ENCODE measurements at places on chromosomes 7 and 10.

DNA sequence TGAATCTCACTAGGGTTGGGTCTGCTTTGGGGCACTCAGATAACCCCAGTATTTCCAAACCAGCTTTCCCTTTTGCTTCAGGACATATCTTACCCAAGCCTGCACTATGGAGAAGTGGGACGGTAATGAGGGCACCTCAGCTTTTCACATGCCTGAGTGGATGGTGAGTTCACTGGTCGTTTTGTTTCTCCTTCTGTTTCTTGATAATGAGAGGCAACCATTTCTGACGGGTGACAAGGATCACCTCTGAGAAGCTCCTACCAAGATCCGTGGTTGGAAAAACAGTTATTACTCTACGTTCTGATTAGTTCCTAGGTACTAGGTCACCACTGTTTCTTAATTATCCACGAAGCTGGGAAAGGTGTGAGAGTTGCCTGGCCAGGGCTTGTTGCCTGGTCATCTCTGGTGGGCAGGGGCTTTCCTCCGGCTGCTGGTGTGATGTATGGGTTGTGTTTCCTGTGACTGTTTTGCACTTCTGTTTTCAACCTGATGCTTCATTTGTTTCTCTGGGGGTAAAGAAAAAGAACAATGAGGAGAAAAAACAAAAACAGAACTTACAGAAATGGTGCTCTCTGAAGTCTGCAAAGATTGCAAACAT is 65.7 kb upstream of the STRIP2 start:
- no peak for DNase-seq

DNA sequence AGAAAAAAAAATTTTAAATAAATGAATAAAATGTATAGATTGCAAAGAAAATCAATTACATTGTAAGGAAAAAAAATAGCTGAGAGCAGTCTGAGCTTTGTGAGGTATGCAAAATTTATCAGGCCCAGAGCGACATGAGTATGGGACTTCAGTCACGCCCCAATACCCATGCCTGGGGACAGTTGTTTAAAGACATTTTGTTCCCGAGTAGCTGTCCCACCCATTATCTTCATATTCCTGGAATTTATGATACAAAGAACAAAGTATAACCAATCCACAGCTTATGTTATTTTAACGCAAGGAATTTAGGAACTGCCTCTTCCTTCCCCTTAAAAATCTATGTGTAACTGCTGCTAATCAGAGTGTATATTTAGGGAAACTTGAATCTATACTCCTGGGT is 1.6 kb upstream of the PON2 start:
- DNase-seq: no peak

DNA sequence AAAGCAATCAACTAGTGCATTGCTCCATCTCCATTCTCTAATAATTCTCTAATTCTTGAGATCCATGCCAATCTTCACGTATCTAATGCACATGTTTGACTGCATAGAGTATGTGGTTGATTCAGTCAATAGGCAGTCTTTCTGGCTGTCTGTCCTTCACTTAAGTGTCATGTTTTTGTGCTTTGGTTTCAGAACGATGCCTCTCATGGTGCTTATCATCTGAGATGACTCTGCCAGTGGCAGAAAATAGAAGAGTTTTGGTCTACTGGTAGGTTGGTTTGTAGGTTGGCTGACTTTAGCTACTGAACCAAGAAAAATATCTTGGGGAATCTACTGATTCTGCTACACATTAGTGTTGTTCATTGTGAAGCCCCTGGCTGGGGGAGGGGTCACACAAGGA is 364.2 kb downstream of the SFMBT2 start:
- DNase-seq: no peak

DNA sequence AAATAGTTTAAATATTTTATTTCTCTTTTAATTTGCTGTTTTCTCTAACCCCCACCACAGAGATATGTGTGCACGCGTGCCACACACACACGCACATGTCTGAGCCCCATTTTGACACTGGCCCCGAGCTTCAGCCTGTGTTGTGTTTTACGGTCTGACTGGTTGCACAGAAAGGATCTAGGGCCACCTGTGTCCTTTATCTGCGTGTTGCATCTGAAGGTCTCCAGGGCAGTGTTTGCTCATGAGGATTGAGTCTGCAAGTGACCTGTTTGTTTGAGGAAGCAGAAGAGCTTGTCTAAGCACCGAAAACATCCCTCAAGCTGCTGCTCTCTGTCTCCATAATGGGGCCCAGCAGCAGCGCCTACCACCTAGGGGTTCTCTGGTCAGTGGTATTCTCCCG is 266.4 kb upstream of the LYZL1 start:
- no peak for DNase-seq

GRCh38 chr10:34049469-34049868 is 715.0 kb upstream of the NRP1 start:
- DNase-seq: no peak

- DNase-seq: no peak
These were observed 49.1 kb downstream of the APBB1IP start for GRCh38 chr10:26486990-26487850.

DNA sequence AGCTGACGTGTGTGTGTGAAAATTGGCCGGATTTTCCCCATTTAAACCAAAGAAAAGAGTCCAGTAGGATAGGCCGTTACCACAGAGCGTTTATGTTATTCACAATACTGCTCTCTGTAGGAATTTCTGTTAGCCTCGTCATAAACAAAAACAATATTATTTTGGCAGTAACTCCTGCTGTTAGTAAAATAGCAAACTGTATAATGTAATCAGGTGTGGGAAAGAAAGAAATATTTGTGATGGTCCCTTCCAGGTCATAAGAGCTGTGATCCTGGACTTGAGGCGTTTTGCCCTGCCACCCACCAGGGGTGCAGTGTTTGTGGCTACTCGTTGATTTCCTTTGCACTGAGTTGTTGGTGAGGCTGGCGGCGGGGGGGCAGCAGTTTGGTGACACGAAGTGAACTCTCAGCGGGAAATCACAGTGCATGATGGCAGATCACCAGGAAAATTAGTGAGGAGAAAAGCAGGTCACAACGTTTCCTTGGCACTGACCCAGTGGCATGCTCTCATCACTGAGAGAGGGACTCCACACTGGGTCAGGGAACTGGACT is 2.8 kb downstream of the EEPD1 start:
- DNase-seq: no peak

- DNase-seq: no peak
These were observed 86.6 kb downstream of the CALN1 start for GRCh38 chr7:72325561-72325960.

- no peak for DNase-seq
These were observed 54.1 kb downstream of the KCNMA1 start for GRCh38 chr10:77583527-77583926.

DNA sequence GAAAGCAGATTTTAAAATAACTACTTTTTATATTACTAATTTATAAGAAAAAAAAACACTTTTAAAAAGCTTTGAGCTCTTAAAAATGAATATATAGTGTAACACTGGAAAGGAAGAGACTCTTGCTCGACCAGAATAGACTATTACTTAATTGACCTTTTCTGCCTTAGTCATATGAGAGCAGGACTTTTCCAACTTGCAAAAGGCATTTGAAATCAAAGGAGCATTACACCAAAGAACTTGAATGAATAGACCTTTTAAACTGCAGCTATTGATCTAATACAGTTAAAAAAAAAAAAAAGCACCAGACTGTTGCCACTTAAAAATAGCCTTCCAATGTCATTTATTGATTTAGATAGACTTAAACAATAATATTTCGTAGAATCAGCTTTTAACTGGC is 17.2 kb upstream of the SEMA3D start:
- DNase-seq: no peak

DNA sequence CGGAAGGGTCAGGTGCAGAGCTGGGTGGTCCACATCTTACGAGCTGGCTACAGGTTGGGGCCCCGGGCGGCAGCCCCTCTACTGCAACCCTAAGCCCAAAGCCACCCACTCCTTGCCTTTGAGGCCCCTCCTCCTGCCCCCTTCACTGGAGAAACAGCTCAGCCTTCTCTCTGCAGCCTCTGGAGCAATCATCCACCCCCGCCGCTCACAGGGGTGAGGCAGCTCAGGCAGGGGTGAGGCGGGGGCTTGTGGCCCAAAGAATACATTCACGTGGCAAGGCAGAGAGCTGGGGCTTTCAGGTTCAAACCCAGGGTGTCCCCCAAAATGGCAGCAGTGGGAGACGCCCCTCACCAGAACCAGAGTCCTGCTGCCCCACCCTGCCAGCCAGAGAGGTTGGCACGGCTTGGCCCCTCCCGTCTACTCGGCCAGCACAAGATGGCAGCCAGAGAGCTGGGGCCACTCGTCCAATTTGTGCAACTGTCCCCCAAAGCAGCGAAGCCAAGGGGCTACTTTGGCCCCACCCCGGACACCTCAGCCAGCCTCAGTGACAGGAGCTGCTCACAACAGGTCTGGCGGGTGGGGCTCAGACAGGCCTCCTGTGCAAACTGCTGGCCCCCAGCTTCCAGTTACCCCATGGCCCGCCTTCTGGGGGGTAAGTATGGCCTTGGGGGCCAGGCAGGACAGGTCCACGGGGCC is 7.2 kb downstream of the GNB2 start:
- DNase-seq: no peak

- no peak for DNase-seq
These were observed 61.5 kb downstream of the HYCC1 start for GRCh38 chr7:22952306-22953015.

DNA sequence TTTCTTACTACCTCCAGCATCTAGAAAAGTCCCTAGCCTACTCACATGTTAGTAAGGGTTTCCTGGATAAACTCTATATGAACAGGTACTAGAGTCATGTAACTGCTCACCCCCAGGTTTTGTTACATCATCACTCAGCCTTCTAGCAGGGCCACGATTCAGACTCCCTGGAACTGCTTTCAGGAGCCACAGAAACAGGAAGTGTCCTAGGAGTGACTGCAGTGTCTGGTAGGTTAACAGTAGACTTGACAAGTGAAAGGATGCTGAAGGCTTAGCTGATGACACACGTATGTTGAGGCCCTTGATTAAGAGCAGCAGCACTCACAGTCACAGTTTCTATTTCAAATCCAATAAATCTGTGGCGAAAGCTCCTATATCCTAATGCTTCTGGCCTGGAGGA is 101.2 kb downstream of the DNMBP start:
- no peak for DNase-seq

GRCh38 chr7:15234431-15234830 is 327.4 kb downstream of the AGMO start:
- DNase-seq: no peak

DNA sequence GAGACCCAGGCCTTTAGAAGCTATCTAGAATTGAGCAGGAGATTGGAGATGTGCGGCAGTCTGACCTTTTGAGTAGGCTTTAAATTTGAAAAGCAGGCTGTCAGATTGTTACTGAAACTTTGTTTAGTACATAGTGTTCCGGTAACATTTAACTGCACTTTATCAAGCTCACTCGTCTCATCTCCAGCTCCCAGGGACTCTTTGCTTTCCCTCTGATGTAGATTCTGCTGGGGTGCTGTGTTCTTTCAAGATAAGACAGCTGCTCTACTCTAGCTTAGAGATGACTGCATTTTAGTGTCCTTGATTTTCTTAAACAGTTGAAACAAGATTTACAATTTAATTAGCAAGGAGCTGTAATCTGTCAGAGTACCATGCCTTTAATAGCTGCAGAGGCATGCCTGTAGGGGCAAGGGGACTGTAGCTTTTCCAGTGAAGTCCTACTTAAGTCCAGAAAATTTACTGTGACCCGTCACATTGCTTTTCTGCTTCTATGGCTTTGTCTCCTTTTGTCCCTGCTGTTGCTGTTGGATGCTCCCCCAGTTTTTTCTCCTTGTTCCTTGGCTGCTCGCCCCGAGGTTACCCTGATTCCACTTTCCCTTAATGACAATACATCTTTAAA is 56.4 kb upstream of the MTPN start:
- DNase-seq: no peak

- no peak for DNase-seq
These were observed 209.4 kb upstream of the PRSS1 start for GRCh38 chr7:142539901-142540300.

DNA sequence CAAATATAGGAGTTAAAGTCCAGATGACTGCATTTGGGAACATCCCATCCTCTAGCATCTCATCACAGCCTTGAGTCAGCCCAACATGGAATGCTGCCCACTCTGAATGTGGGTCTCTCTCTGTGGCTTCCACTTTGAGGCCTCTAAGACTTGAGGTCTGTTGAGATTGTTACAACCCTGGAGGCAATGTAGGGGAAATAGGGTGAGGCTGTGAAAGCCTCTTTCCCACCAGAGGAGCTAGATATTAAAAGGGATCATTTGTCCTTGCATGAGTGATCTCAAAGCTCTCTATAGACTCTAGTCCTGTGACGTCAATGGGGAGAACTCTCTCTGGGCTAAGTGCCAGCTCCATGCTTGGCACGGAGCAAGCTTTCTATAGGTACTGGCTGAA is 6.4 kb upstream of the GOLGA7B start:
- no peak for DNase-seq

GRCh38 chr7:71470326-71470725 is 338.4 kb downstream of the GALNT17 start:
- no peak for DNase-seq

- no peak for DNase-seq
These were observed 63.6 kb upstream of the IGFBP3 start for GRCh38 chr7:45984386-45985295.

DNA sequence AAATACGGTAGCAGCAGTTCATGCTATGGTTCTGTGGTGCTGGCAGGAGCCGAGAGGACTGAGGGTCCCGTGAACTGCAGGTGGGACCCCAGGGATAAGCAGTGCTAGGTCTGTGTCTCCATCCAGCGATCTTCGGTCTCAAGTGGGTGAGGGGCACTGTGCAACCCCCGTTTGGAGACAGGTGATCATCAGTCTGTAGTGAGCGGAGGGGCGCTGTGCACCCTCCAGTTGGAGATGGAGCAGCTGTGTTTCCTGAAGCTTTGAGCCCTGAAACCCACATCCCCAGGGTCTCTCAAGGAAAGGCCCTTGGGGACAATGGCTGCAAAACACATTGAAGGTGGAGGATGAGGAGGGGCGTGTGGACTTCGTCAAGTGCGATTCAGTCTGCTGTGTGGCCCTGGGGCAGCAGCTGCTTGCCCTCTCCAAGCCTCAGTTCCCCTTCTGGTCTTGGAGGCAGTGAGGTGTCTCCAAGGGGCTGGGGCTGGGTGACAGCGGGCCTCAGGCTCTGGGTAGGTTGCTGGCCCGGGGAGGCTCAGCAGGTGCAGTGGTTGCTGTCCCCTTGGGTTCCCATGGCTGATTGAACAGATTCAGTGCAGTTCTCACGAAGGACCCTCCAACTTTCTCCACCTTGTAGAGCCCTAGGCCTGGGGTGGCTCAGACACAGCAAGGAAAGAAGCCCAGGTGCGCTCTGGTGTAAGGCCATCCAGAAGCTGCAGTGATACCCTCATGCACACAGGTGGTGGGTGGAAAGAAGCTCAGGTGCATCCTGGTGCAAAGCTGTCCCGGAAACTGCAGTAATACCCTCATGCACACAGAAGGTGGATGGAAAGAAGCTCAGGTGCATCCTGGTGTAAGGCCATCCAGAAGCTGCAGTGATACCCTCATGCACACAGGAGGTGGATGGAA is 160.6 kb downstream of the ADARB2 start:
- DNase-seq: no peak

GRCh38 chr10:119221201-119221600 is 13.8 kb downstream of the GRK5 start:
- no peak for DNase-seq
